ENCODE measurements at places on chromosomes 6 and 20.
A peak's percentile ranks its signal among the peaks of the same experiment; 100 is the strongest.

DNA sequence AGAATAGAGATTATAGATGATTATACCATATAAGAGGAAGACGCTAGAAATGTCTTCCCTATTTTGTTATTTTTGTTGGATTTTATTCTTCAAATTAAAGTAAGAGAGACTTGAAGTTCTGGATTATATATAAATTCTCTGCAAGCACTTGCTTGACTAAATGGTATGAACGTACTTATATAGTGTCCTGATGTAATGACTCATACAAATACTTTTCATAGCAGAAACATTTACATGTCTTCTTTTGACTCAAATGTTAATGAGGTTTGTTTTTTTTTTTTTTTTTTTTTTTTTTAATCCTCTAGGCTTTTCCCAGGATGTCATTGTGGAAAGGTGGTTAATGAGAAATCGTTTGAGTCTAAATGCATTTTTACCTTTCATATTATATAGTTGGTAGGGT lies 55.0 kb downstream of the PDE7B start:
- DNase-seq: no peak

GRCh38 chr20:59123011-59123677 lies 40.5 kb upstream of the ZNF831 start:
- DNase-seq: no peak

DNA sequence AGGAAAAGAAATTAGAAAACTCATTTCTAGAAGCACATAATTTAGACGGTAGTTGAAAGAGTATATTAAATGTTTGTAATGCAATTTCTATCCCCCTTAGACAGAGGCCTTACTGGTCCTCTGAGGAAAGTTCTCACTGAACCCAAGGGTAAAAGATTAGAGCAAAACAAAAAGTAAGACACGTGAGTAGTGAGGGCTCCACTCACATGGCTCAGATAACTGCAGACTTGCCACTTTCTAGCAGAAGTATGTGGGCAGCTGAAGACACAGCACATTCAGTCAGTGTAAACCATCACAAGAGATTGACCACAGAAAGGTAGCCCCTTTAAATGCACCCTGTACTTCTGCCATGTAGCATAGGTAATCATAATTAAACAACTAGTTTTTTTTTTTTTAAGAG lies 193.8 kb downstream of the BTBD9 start:
- DNase-seq: no peak

DNA sequence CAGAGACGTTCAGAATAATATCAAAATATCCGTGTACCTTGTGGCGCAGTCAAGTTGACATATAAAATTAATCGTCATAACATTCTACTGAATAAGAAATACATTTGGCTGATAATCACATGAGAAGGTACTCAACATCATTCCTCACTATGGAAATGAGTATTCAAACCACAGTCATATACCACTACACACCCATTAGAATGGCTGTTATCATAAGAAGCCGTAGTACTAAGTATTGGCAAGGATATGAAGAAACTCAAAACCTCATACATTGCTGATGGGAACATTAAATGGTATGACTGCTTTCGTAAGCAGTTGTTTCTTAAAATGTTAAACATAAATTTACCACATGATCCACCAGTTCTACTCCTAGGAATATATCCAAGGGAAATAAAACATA lies 244.7 kb downstream of the CDKAL1 start:
- DNase-seq: no peak

DNA sequence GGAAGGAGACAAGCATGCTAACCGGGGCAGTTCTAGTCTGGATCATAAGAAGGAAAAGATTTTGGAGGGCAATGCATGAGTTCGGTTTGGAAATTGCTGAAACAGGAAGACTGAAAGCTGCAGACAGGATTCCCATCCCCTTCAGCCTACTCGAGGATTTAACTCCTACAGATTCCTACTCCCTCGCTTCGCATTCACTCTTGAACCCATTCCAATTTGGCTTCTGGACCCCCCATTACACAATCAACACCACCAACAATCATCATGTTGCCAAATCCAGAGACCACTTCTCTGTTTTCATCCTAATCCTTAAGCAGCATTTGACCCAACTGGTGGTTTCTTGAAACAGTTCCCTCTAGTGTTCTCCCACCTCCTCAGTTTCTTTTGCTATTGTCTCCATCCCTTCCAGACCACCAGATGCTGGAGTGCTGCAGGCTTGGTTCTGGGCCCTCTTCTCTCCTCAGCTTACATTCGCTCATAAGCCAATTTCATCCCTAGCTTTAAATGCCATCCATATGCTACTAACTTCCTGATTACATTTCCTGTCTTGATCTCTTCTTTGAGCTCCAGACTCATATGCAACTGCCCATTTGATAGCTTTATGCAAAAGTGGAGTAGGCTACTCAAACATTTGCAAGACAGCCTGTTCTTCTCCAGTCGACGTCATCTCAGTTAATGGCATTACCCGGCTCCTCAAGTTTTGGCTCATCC lies 66.5 kb downstream of the DTNBP1 start:
- no peak for DNase-seq

- DNase-seq: no peak
Observed at GRCh38 chr6:124131259-124131658, 327.6 kb downstream of the NKAIN2 start.

GRCh38 chr20:9517297-9518162 lies 3.1 kb downstream of the LAMP5 start:
- DNase-seq: no peak

GRCh38 chr6:111838749-111839484 lies 34.3 kb downstream of the FYN start:
- no peak for DNase-seq

GRCh38 chr6:116370760-116371119 lies at the start of gene DSE:
TSS of gene DSE (plus strand) at chr6:116370947. CDS start at chr6:116399251, 28,304 bp downstream.
- peak; percentile 60 for DNase-seq

DNA sequence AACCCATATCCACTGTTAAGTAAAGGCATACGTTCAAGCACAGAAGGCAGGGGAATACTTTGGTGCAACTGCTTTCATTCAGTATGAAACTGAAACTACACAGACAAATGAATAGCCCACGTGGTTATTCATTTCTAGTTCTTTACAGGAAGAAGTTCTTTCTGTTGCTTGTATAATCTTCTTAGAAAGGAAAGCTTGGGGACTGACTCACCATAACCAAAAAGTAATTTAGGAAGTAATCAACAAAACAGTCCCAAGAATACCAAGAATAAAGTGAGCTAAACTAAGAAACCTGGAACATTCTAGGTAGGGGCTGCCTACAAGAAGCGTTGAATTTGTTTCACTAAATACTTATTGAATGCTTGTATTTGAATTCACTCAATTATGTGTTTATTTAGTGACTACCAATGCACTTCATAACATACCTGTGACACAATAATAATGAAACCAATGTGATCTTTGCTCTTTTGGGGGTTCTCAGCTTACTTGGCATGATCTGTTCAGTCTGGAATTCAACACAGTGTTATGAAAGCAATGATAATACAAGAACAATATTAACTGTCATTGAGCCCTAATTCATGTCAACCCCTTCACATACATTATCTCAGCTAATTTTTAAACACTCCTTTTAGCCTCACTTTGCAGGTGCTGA lies 25.1 kb upstream of the KIAA0408 start:
- DNase-seq: peak; percentile 9

DNA sequence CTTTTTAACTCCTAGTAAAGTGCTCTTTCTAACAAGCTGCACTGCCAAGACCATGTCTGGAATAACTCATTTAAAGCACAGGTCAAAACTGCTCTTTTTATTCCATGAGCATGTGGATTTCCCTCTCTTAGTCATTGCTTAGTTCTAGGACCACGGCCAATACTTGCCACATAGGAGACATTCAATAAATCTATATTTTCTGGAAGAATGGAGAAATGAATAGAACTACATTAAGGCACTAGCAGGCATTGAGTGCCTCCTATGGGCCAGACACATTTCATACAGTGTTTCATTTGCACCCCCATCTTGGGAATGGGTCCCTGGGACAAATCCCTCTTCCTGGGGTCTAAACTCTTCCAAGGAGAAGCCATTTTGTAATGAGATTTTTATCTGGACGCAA lies 552.8 kb upstream of the CITED2 start:
- DNase-seq: no peak

- DNase-seq: peak; percentile 20
Observed at GRCh38 chr6:5905431-5906339, 101.0 kb downstream of the NRN1 start.

DNA sequence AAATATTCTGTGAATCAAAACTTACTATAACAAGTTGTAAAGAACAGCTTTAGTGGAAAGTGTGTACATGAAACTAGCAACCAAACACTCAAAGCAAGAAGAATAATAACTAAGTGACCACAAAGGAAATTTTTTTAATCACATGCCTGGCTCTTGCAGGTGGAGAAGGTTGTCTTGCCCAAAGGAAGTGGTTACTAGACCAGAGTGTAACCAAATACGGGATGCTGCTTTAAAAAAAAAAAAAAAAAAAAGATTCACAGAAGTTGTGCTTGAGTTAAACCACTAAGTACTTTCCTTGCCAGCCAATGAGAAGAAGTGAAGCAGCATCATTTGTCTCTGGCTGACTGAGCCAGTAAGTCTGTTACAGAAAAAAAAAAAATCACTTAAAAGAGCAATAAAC lies 19.1 kb upstream of the HLA-DQB1 start:
- DNase-seq: no peak

DNA sequence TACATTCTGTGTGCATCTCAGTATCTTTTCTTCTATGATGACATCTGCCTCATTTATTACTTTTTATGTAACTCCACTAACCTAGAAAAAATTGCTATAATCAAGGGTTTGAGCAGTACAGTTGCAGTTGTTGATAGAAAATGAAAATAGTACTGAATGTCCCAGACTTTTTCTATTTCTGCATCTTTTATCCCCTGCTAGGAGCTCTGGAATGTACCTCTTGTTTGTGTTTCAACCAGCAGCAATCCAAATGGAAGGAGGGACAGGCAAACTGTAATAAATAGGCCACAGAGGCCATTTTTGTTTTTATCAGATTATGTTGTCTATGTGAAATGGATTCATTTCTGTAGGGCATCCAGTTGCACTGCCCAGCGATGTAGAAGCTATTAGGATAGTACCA lies 536.9 kb downstream of the KIF16B start:
- DNase-seq: no peak

DNA sequence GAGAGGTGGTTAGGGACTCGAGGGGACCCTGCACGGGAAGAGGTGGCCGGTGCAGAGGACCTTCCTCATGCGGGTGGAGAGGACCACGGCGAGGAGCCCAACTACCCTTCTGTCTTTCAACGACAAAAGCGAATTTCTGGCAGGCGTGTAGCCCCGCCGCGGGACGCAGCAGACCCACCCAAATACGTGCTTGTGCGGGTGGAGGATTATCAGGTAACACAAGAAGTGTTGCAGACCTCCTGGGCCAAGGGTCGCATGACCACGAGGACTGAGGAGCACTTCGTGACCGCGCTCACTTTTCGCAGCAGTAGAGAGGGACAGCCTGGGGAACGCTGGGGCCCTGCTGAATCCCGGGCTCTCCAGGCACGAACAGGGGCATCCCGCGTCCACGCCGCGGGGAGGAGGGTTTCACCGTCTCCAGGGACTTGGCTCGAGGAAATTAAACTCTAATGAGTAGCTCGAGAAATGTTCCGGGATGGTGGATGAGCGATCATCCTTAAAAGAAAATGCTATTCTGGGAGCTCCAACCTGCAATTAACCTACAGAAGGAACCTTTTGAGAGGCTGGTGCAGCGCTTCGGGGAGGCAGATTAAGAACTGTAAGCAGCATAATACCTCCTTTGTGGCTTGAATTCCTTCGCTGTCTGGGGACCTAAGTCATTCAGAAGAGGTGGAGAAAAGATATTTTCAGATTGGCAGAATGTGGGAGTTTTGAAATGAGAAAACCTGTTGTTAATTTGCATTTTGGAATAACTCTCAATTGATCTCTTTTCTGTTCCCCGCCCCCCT lies 804 bp downstream of the C6orf141 start:
- DNase-seq: peak; percentile 57

DNA sequence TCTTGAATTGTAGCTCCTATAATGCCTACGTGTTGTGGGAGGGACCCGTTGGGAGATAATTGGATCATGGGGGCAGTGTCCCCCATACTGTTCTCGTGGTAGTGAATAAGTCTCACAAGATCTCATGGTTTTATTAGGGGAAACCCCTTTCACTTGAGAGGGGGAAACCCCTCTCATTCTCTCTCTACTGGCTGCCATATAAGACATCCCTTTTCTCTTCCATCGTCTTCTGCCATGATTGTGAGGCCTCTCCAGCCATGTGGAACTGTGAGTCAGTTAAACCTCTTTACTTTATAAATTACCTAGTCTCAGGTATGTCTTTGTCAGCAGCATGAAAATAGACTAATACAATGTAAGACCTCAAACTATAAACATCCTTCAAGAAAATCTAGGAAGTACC lies 23.1 kb downstream of the PAQR8 start:
- no peak for DNase-seq

GRCh38 chr20:58568483-58569240 lies 53.5 kb upstream of the APCDD1L start:
- DNase-seq: no peak

DNA sequence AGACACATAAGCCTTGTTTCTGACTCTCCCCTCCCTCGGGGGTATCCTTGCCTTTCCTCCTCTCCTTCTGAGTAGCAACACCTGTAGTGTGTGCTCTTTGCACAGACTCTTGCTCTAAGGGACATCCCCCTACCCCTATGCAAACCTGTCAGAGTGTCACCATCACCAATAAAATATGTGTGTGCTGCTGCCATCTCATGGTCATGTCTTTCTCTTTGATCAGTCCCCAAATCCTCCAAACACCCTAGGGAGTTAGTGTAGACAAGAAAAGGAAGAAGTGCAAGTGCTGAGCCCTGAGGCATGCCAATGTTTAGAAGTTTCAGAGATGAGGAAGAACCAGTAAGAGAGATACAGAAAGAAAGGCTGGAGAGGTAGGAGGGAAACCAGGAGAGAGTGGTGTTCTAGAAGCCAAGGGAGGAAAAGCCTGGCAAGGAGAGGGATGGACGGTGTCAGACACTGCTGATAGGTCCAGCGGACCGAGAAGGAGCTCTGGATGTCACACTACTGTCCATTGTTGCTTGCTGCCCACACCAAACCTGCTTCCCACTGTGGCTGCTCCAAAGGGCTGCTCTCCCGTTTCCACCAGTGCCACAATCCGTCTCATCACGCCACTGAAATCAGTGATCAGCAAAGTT lies 16.4 kb downstream of the TRMT6 start:
- DNase-seq: peak; percentile 43

DNA sequence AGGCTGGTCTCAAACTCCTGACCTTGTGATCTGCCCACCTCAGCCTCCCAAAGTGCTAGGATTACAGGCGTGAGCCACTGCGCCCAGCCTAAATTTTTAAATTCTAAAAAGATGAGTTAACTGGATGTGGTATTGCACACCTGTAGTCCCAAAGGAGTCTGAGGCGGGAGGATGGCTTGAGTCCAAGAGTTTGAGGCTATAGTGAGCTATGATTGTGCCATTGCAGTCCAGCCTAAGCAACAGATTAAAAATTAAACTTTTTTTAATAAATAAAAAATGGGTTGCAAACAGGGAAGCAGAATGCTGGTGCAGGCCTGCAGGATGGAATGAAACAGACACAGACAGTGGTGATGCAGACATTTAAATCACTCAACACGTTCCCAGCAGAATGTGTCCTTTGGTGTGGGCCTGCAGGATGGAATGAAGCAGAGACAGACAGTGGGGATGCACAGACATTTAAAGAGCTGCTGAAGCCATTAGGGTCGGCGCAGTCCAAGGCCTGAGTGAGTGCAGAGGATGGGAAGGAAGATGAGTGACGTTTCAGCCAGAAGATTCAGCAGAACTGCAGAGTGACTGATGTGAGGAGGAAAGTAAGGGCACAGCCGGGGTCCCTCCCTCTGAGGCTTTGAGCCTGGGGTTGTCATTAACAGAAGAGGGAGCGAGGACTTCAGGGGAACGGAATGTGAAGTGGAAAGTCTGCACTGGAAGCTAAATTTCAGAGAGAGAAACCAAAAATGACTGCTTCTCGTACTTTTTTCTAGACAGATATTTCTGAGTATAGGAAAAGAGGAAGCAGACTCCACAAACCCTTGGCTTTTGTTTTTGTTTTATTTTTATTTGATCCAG lies 117.5 kb downstream of the RIN2 start:
- DNase-seq: no peak

Data from RKO (cell line).